Right ventricle myocardium superior (tissue), 1 donor: ENCODE measurements at places on chromosomes 2 and 18. TPM values are rescaled to one million over a fixed set of nuclear protein-coding genes. Genes with fewer than 3 reads are reported as not detected.

PRSS56 gene
- 0.19 TPM for total RNA-seq

VWA3B gene
- total RNA-seq: 0.32 TPM

DNA sequence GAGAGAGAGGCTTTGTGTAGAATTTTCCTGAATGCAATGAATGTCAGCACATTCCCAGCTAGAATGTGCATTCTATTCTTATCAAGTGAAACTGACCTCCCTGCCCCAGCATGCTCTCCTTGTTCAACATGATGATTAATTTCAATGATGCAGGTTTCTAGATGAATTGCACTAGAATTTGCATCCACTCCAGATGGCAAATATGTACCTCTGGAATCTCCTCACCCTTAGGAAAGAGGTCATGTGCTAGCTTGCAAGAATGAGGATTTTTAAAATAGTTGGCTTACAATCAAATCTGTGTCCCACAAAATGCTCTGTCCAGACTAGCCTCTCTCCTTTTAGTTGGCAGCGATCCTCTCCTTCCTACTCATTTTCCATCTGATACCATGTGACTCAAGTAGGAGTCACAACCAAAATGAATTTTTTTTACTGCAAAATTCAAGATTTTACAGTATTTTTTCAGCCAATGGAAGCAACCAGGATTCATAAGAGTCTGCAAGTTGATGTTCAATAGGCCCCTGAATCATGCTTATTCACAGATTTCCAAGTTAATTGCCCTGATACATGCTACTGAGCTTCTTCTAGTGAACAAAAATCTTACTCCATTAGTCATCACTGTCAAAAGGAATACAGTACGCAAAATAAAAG lies 21.0 kb upstream of the STAT4 start:
- no peak for DNase-seq

DNA sequence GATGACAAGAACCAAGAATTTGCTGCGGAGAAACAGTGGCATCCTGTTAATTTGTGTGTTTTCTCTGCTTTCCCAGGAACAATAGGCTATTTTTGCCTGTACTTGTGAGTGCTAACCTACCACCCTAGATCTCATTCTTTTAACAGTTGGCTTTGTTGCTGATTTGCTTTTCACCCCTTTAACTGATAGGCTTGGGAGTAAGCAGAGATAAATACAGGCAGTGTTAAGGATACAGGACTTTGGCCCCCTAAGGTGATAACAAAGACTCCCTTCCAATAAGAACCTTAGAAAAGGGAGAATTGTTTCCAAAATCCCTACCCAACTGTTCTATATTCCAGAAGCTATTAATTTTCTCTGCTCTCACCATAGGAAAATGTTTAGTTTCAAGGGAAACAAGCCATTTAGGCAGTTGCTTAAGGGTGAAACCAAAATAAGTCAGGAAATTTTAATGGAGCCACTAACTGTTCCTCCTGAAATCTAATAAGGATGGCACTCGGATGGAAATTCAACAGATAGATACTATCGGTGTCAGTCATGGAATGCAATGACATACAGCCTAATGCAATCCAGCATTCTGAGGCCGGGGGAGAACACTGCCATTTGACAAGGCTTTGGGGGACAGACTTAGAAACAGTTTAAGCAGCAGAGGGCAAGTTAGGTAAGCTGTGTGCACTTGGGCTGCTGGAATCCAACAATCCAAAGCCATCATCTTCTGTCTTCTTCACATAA lies 238.8 kb downstream of the RNF152 start:
- DNase-seq: no peak

- DNase-seq: no peak
Measured at GRCh38 chr2:138670734-138671133, 109.5 kb downstream of the NXPH2 start.

- DNase-seq: no peak
Measured at GRCh38 chr2:177243476-177243875, 21.1 kb downstream of the NFE2L2 start.

- no peak for DNase-seq
Measured at GRCh38 chr2:97819754-97820153, 106.4 kb downstream of the ZAP70 start.

GRCh38 chr2:204363513-204363912 lies 181.8 kb upstream of the PARD3B start:
- no peak for DNase-seq
